ENCODE measurements at places on chromosomes 1 and 21.
A peak's percentile ranks its signal among the peaks of the same experiment; 100 is the strongest.

- peak; percentile 67 for DNase-seq
These were observed 22.2 kb downstream of the SLC2A1 start for GRCh38 chr1:42936309-42937078.

- DNase-seq: no peak
These were observed 13.6 kb downstream of the NFYC start for GRCh38 chr1:40704817-40705733.

DNA sequence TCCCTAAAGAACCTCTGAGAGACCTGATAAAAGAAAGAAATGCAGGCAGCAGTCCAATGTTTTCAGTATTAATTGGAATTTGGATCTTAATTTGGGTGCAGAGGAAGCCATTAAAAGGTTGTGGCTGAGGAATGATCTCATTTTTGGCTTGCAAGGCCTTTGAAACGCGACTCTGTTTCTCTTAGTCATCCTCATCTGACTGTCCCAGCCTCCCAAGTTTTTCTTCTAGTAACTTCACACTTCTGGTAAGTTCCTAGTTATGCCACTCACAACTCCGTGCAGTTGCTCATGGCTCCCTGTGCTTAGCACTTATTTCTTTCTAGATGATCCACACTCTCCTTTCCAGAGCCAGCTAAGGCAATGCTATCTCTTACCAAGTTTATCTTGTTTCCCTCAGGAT is 147.4 kb upstream of the USP24 start:
- no peak for DNase-seq

- DNase-seq: no peak
These were observed 287.0 kb upstream of the ESRRG start for GRCh38 chr1:217010253-217010652.

- DNase-seq: no peak
These were observed 33.6 kb downstream of the NUAK2 start for GRCh38 chr1:205287767-205288559.

GRCh38 chr1:62625415-62625814 is 28.1 kb downstream of the ANGPTL3 start:
- no peak for DNase-seq

DNA sequence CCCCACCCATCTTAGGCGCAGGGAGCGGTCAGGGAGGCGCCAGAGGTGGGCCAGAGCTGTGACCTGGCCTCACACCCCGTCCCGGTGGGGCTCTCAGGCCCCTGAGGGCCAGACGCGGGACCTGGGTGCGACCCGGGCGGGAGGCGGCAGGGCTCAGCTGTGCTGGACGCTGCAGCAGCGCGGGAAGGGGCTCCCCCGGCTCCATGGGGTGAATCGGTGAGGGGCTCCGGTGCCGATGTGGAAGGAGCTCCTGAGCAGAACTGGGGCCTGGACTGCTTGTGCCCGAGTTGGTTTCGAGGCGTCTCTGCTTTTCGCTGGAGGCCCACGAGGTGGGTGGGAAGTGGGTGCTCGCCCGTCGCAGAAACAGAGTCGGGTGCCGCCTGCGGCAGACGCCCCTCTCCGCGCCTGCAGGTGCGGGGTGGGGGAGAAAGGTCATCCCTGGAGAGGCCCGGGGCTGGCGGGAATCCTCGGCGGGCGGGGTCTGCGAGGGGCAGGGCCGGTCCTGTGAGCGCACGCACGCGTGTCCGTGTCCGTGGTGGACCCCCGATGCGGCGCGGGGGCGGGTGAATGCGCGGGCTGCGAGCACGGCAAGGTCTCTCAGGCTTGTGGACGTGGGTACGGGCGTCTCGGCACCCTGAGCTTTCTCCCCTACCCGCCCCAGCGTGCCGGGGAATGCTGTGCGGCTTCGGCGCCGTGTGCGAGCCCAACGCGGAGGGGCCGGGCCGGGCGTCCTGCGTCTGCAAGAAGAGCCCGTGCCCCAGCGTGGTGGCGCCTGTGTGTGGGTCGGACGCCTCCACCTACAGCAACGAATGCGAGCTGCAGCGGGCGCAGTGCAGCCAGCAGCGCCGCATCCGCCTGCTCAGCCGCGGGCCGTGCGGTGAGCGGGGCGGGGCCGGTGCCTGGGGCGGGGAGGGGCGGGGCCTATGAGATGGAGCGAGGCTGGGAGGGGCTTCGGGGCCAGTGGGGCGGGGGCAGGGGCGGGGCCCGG is 20.4 kb downstream of the AGRN start:
- peak; percentile 87 for DNase-seq

All from HT-29 (cell line).